ENCODE measurements at places on chromosomes 3 and 15. TPM values are rescaled to one million over a fixed set of nuclear protein-coding genes. Genes with fewer than 3 reads are reported as not detected.
A peak's percentile ranks its signal among the peaks of the same experiment; 100 is the strongest.

The ADAMTS9 gene
- total RNA-seq = 132 TPM

DNA sequence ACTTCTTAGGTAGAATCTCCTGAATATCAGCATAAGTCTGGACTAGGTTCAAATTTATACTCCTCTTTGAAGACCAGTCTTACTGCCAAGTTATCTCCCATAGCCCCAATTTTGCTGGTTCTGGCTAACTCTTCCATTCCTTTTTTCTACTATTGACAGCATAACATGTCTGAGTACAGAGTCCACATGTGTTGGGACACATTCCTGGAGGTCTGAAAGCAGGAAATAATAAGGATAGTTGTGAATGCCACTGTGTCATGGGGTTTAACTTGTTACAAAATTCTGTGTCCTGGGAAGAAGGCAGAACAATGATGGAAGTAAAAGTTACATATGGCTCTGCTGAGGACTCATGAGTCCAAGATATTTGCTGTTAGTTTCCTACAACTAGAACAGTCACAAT lies 57.4 kb upstream of the ZBTB20 start:
- DNase-seq = no peak

DNA sequence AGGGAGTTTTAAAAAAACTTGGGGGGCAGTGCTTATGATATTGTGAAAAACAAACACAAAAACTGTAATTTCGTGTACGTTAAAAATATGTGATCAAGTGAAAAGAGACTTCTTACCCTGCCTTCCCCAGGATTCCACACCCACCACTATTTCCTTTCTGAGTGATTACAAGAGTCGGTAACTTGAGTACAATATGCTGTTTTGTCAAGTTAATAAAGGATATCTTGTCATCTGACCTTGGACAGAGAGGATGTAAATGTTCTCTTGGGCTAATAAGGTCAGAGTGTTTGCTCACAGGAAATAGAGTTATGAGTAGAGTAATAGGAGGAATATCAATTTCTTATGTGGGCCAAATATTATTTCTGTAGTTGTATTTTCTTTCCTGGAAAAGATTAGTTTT lies 68.1 kb downstream of the NOX5 start:
- peak; percentile 51 for DNase-seq

DNA sequence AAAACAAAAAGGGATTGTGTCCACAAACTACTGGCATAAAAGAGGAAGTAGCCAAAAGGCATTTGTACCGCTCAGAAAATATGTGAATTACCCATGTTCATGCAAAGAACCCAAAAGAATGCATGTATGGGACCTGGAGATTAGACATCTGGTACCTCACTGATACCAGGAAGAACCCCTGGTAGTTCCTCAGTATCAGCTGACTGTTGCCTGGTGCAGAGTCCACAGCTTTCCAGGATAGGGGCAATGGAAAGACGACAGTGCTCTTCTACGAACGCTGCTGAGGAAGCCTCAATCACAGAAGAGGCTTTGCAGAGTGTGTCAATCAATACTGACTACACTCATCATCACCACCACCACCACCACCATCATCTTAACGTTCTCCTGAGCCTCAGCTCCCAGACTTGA lies 63.3 kb downstream of the ATP8B4 start:
- DNase-seq = no peak

DNA sequence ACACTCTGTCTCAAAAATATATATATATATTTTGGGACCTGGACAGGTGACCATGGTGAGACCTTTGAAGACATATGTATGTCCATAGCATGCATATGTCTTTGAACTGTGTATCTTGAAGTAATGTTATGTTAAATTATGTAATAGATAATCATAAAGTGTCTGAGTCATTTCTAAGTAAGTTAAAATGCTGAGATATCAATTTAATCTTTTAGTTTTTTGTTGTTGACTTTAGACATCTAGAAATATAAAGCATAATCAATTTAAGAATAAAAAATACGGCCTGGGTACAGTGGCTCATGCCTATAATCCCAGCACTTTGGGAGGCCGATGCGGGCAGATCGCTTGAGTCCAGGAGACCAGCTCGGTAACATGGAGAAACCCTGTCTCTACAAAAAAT lies 12.7 kb upstream of the SETD2 start:
- no peak for DNase-seq

Measured in skin of body (tissue), 3 donors.